ENCODE measurements at places on chromosomes 5 and 9.

GRCh38 chr5:4855880-4856279 is 284.2 kb upstream of the ADAMTS16 start:
- DNase-seq: no peak

DNA sequence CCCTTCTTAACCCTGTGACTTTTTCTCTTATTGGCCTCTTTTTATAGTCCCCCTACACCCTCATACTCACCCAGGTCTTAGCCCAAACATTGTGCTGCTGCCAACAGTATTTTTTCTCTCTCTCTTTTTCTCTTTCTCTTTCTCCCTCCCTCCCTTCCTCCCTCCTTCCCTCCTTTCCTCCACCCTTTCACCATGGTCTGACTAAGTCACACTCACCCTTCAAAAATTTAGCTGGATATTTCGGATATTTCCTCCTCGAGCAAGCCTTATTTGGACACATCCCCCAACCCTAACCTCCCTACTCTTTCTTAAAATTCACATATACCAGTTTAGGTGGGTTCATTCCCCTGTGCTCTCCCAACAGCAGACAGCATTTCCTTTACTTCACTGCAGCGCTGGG is 64.7 kb downstream of the FGF1 start:
- DNase-seq: no peak

- no peak for DNase-seq
Measured at GRCh38 chr5:128329386-128329939, 208.6 kb downstream of the FBN2 start.

DNA sequence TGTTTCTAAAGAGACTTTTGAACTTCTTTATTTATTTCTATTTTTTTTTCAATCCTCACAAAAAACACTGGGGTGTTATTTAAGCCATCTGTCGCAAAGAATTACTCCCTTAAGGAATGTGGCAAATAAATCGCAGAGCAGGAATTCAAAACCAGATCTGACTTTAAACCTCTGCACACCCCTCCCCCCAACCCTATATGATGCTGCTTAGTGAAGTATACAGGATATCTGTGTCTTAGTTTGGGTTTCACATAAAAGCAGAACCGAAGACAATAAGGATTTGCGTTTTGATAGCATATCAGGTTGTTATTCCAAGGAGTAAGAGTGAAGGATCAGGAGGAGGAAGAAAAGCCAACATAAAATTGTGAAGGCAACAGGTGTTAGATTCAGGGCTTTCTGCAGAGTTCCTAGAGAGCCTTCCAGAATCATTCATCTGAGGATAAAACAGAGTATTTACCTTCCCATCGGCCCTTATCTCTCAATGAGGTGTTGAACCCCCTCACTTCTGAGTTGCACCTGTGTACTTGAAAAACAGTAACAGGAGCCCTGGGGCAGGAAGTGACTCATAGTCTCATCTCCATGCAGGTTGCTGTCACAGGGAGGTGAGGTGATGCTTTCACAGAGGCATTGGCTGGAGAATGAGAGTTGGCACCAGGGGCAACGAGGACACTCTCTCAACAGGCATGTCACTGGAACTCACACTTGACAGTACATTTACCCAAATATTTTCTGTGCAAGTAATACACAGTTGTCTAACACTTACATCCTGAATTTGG is 33.5 kb upstream of the DMRT3 start:
- DNase-seq: no peak

GRCh38 chr5:160702311-160702803 is 149.7 kb downstream of the ATP10B start:
- no peak for DNase-seq

- no peak for DNase-seq
Measured at GRCh38 chr5:135964670-135965320, 10.0 kb upstream of the LECT2 start.

GRCh38 chr5:58501778-58502417 is 10.7 kb downstream of the GAPT start:
- DNase-seq: no peak

GRCh38 chr5:1799110-1799601 is 481 bp downstream of the MRPL36 start:
- DNase-seq: no peak

DNA sequence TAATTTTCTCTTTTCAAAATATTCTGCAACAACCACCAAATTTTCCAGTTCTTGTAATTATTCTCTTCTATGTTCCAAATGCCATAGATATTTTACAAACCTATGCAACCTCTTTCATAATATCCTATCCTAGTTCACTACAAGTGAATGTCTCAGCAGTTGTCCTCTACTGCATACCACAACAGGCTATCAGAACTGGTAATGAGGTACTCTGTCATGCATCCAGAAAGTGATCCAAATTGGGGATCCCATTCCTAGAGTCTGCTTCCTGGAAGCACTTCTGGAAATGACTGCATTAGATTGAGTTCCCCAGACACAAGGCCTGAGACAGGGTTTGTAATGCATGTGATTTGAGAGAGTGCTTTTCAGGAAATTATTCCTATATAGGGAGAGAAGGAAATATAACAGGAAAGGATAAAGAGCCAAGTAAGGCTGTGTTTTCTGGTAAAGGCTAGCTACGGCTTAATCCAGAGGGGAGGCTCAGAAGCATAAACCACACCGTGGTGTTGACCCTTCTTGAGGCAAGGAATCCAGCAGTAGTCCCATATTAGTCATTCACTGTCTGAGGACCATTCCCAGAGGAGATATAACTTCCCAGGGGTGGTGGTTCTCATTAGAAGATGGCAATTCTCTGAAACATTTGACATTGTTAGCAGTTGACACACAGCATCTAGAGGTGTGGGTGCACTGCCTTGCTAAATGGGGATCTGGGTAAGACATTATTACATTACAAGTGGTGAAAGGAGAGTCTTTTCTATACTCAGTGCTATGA is 80.3 kb upstream of the FST start:
- no peak for DNase-seq

- DNase-seq: no peak
Measured at GRCh38 chr5:142399891-142400290, 75.1 kb upstream of the SPRY4 start.

DNA sequence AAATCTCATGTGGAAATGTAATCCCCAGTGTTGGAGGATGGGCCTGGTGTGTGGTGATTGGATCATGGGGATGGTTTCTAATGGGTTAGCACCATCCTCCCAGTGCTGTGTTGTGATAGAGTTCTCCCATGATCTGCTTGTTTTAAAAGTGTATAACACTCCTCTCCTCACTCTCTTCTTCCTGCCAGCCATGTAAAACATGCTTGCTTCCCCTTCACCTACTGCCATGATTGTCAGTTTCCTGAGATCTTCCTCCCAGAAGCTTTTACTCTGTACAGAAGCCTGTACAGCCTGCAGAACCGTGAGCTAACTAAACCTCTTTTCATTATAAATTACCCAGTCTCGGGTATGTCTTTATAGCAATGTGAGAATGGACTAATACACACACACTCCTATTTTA is 499.1 kb downstream of the RASEF start:
- no peak for DNase-seq

DNA sequence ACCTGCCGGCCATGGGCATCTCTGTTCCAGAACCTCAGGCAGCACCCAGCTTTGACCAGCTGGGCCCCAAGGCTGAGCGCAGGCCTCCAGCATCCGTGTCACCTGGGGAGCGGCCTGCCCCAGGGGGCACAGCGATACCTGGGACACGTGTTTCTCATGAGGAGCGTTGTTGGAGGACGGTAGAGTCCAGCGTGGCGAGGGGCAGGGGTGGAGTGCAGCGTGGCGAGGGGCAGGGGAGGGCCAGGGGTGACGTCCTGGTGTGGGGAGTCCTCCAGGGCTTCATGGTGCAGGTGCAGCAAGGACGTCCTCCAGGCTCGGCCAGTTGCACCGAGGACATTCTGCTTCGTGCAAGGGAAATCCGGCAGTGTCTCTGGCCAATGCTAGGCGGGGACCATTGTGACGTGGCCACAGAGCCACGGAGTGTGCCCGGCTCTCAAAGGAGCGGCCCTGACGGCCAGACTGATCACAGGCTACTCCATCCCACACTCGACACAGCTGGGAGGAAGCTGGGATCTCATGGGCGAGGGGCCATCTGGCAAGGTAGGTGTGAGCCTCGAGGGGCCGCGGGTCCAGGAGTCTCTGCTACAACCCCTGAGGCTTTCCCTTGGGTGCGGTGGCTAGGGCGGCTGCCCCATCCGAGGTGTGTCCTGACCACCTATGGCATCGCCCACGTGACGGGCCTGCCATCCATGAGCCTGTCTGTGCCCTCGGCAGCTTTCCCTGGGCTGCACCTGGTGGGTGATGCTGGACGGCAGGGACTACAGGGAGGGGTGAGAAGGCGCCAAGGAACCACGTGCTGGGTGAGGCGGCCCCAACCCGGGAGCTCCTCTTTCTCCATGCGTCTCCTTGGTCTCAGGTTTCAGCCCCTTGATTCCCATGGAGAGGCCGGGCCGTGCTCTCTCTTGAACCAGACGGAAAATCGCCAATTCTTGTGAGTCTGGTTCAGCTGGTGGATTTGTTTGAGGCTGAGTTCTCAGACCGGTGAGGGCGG is 33.8 kb downstream of the SLC9A3 start:
- no peak for DNase-seq

GRCh38 chr9:98312365-98312764 is 56.9 kb upstream of the TBC1D2 start:
- no peak for DNase-seq

DNA sequence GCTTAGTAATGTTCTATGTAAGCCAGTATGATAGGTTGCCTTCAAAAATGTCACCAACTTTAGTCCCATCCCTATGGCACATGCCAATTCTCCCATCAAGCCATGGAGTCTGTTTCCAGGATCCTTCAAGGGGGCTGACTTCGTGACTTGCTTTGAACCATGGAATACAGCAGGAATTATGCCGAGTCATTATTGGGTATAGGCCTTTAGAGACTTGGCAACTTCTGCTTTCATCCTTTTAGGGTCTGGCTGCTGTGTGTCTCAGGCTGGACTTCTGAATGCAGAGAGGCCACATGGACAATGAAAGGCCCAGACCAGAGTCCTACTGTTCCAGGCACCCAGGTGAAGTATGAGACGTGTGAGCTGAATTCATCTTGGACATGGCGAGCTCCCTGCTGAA is 109.8 kb downstream of the DENND1A start:
- no peak for DNase-seq

DNA sequence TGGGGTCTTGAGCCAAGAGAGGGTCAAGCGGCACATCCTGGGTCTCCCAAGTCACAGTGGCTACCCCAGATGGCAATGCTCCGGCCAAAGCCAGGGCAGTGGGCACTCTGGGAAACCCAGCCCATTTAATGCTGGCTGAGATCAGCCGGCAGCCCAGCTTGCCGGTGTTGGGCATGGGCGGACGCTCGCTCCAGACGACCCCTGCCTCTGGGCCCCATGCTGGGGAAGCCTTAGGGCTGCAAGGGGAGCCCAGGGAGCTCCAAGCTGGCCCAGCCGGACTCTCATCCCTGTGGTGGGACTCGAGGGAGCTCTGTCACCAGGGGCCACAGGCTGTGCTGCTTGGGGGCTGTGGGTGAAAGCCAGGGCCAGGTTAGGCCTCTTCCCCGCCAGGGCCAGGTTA is 5.9 kb upstream of the CARD9 start:
- no peak for DNase-seq

DNA sequence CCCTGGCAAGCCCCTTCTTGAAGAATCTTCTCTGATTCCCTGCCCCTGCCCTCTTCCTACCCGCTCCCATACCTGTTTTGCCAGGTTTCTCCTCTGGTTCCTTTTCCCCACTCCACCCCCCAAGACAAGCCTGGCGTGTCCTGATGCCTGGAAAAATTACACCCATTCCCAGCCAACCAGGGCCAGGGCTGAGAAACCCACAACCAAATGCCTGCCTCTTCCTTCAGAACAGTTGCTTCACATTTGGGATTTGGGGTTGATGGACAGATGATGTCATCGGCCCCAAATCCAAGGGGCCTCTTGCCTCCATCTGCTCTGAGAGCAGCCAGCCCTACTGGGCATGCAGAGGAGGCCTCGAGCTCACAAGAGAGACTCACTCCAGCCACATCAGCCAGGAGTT is 8.8 kb upstream of the NEK6 start:
- peak; percentile 17 for DNase-seq

- no peak for DNase-seq
Measured at GRCh38 chr5:179160584-179160983, 100.4 kb downstream of the ZNF354C start.

DNA sequence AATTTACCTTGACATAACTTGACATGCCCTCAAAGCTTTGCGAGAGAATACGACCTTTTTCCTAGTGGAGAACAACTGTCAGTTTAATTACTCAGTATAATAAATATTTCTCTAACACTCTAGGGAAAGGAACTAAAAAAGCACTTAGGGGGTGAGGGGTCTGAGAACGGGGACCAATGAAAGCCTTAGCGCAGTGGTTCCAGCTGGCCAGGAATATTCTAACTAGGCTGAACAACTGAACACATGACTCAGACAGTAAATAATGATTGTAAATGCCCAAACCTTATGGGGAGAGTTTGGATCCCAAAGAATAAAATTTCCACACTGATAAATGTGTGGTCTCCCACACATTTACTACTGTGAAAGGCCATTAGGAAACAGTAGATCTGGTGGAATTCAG is 14.9 kb downstream of the MYO10 start:
- no peak for DNase-seq

DNA sequence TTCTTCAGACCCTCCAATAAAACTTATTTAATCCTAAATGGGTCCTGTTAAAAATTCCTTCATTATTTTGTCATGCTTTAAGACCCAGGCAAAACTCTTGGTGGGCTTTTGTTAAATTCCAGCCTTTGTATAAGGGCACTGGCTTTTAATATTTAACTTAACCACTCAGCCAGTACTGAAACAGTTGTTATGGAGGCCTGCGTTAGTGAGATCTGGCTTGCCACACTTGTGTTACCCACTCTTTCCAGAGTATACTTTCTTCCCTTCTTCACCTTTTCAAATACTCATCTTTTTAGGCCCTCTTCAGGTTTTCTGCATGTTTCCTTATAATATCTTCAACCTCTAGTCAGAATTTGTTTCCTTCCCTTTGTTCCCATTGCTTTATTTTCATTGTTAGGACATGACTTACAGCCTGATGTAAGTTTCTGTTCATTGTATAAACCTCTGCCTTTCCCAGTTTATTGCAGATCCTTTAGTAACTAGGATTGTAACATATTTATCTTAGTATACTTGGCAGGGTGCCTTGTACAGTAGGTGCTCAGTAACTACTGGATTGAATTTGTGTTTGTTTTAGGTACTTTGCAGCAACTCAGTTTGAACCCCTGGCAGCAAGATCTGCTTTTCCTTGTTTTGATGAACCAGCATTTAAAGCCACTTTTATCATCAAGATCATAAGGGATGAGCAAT is 48.8 kb downstream of the LNPEP start:
- no peak for DNase-seq

DNA sequence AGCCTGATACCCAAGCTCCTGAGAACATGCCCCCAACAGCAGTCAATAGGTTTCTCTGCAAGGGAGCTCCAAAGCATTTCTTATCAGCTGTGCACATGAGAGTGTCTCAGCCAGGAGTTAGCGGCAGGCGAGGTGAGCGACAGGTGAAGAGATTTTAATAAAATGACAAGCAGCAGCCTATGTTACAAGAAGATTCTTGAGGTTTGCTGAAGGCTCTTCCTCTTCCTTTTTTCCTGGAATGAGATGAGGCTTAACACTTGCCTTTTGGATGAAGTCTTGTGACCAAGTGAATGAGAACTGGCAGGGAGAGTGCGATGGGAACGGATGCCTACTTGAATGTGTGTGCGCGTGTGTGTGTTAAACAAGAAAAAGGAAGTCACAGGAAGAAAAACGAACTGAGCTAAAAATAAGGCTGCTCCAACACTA is 76.1 kb downstream of the SHB start:
- DNase-seq: no peak

Measured in NCI-H1694 (cell line).